ENCODE measurements at places on chromosomes 5 and 9.
A peak's percentile ranks its signal among the peaks of the same experiment; 100 is the strongest.

DNA sequence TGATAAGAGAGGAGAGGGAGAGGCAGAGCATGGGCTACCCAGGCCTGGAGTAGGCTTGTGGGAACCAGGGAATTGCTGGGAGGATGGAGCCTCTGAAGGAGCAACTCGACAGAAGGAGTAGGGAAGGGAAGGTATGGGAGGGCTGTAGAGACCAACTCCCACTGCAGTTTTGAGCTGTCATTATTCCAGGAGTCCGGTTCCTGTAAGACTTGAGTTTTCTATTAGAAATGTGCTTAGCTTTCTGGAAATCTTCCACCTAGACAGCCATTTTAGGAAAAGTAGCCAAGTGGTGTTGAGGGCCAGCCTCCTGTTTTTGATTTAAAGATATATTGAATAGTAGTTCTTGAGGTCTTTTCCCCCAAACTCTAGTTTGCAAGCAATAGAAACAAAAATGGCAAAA, 323.5 kb downstream of the LRRC70 start:
- DNase-seq = no peak

DNA sequence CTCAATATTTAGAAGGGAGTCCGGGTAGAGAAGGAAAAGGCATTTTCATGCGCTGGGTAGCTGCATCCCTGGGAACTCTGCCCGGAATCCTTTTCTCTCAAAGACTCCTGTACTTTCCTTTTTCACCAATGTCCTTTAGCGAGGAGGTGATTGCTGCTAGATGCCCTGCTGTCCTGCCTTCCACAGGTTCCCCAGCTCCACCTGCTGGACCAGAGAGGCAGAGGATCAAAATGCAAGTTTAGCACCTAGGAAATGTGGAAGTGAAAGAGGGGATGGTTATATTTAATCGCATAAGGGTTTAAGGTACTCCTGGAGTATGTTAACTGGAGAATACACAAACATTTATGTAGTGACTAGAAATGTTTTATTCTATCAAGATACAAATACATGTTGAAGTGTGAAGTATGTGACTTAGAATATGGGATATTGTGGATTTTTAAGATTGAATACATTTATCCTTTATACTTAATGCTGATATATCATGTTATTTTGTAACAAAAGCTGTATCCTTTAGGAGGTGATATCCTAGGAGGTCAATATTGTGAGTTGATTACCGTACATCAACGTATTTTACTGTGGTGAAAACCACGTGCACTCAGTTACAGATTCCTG, 145.7 kb downstream of the ARHGAP26 start:
- DNase-seq = no peak

DNA sequence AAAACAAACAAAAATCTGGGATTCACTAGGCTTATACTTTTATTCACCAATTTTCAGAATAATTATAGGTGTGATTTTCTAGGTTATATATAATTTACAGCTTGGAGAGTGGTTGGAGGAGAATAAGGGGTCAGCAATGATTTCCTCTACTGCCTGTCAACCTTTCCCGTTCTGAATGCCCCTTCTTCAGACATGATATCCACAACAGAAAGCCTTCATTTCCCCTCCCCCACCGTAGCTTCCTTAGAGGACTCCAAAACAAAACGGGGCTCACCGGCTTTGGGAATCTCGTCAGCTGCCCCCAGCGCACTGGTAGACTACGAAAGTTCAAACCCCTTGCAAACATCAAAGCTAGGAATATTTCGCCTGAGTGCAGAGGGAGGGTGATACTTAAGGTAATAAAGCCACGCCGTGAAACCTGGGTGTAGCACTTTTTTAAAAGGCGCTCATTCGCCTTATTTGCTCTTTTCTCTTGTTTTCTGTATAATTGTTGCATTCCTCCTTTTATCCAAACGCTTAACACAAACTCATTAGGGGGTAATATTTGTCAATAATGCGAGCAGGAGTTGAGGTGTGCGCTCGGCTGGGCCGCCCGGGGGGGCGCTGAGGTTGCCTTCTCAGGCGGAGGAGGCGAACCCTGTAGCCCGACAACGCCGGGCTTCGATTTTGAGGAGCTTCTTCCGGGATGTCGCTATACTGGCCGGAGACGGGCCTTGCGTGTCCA, 2.4 kb downstream of the OTP start:
- DNase-seq = no peak

GRCh38 chr9:25207402-25208195, 470.6 kb downstream of the TUSC1 start:
- DNase-seq = no peak

DNA sequence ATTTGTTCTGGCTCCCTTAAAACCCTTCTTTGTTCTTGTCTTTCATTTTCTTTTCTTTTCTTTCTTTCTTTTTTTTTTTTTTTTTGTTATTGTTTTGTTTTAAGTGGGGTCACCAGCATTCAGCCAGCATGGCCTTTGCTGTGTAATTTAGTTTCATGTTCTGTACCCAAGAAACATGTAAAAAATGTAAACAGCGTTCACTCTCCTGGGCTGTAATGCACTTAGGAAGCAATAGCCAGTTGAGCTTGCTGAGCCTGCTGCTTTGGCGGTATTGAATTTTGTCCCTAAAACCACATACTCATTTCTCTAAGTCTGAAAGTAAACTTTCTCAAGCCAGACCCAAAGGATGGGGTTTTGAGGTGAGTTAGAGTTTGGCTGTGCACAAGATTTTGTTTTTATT, 158.6 kb downstream of the PAPPA start:
- no peak for DNase-seq

GRCh38 chr5:67206461-67206860, 9.9 kb upstream of the CD180 start:
- no peak for DNase-seq

GRCh38 chr9:29200650-29201049, 1627.4 kb upstream of the C9orf72 start:
- DNase-seq = no peak

DNA sequence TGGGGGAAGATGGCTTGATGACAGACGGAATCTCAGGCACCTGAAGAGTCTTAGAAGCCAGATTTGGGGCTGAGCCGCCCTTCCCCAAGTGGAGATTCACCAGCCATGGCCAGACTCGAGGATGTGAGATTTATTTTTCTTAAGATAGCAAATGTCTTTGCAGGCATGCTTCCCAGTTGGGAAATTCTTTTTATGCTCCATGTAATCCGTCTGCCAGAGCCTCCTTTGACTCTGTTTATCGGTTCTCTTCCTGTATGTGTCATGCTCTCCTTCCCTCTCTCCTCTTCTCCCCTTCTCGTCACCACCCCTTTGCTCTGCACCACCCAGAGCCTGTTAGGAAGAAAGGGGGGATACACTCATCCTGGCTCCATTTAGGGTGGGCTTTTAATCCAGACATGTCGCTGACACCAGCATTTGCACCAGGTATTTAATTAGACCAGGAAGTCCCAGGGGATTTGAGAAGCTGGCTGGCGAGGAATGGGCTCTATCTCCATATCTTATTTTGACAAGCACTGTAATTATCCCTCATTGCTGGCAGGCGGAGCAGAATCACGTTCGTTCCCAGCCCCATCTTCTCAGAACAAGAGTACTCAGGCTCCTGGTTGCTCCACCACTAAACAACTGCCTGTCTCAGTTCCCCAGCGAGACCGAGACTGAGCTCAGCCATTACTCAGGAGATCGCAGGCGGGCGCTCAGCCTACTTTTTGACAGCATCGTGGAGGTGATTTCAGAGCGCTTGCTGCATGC, 50.9 kb downstream of the KCNIP1 start:
- DNase-seq = no peak

DNA sequence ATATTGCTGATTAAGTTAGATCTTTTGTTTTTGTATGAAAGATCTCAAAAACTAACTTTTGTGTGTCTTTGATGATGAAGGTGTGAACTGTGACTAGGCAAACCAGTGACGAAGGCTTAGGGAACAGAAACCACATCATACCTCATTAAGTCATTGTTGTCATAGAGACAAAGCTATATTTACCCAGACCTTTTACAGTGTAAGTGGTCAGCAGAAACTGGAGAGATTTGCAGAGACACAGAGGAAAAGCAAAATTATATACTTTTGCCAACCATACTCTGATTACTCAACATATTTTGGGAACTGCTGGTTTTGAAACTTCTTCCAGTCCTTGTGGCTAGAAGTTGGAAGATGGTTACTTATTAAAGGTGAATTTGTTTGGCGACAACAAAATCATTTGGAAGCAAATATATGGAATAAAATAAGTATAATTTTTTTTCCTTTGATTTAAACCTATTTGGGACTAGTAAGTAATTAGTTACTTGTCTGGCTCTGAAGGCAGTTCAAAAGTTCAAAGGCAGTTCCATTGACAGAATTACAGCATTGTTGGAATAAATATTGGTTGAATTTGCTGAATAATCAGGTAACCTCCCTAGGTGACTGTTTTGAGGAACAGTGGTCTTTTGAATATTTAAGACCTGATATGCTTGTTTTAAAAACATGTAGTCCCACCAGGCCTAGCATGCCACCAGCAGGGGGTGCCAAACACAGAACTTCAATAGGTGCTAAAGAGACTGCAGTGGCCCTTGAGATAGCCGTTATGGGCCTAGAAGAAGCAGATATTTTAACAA, 103.8 kb downstream of the RPS23 start:
- DNase-seq = no peak

DNA sequence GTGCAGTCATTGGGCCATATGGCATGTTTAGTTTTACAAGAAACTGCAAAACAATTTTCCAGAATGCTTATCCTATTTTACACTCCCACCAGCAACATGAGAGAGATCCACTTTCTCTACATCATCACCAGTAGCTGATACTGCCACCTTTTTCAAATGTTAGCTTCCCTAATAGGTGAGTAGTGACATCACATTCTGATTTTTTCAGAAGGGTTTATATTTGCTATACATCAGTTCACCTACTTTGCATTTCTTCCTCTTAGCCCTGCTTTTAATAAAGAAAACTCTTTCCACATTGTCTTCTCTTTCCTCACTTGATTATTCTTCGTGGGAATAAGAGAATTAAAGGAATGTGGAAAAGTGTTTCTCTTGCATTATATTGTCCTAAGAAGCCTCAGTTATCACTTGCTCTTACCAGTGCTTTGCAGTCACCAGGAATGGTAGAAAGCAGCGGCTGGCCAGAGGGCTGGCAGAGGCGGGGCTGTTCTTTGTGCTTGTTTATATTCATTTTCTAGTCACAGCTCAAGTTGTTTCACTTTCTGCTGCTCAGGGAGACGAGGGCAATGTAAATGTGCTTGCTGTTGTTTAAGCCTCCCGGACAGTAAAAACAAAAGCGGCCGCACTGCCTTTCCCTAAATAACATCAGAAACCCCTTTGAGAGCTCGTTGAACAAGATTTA, 164.8 kb downstream of the HSD17B3 start:
- no peak for DNase-seq

DNA sequence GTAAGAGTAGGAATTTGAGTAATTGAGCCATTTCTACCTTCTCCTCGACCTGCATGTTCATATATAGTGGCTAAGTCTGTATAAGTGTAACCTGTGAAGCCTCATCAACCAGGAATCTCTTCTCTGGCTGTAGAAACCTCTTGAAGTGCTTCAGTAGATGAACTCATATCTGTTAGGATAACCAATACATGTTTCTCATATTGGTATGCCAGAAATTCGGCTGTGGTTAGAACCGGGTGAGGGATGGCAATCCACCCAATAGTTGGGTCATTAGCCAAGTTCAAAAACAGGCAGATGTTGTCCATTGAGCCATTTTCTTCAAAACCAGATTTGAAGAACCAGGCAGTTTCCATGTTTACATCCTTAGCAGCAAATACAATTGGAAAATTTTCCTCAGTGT, 28.9 kb upstream of the GSN start:
- no peak for DNase-seq

DNA sequence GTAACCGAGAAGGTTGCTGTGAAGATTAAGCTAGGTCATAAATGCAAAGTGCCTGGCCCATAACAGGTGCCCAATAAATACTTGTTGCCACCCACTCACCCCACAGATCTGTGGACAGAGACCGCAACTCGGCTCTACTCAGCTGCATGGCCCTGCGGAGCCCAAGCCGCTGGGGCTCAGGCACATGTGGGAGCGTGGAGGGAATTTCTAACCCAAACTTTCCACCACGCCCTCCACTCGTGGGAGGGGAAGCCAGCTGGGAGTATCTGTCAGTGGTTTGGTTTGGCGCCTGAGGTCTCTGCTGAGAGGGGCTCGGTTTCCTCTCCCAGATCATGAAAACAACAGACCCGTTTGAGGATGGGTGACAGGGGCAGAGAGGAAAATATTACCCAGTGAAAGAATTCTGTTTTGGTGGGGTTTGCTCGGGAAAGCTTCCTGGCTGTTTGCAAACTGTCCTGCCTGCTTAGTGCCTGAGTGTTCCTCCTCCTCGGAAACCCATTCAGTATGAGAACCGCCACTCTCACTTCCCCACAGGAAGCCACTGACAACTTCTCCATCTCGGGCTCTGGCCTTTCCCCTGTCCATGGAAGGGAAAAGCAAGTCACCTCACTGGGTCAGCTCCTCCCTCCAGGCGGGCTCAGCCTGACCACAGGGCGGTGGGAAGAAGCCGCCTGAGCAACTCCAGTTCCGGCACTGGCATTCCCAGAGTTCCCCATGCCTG, 60.1 kb downstream of the RGS3 start:
- peak; percentile 52 for DNase-seq

- DNase-seq = no peak
Measured at GRCh38 chr5:30752015-30752414, 441.5 kb upstream of the CDH6 start.

- DNase-seq = no peak
Measured at GRCh38 chr9:38727497-38728001, 7.6 kb upstream of the FAM240B start.

GRCh38 chr5:90093751-90094485, 315.6 kb downstream of the CETN3 start:
- no peak for DNase-seq

- DNase-seq = no peak
Measured at GRCh38 chr9:127870887-127871286, 6.6 kb downstream of the AK1 start.

DNA sequence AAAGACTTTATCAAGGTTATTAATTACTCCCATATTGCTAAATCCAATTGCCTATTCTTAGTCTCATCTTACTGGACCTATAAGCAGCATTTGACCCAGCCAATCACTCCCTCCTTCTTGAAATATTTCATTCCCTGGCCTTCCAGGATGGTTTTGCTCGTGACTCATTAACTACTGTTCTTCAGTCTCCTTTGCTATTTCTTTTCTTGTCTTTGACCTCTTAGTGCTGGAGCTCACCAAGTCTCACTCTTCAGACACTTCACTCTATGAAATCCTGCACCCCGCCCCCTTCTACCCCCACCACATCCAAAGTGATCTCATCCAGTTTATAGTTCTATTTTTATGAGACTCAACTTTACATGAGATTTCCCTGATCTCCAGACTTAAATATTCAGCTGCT, 803.1 kb upstream of the WWC1 start:
- DNase-seq = no peak

- DNase-seq = no peak
Measured at GRCh38 chr9:134413890-134414623, 87.8 kb downstream of the RXRA start.

DNA sequence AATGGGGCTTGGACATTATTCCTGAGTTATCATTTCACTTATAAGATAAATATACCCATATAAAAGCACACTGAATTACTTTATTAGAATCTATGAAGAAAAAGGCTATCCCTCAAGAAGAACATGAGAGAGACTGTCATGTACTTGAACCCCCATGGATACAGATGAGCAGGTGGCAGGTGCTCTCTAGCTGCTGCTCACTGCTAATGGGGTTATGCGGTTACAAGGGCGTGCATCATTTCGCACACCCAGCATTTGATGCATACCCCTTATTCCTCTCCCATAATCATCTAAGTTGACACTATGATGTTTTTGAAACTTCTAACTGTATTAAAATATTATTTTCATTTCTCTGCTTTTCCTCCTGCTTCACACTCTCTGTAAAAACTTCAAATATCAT, 16.4 kb downstream of the ITK start:
- no peak for DNase-seq

GRCh38 chr9:113599646-113600022, 136.1 kb downstream of the RGS3 start:
- DNase-seq = no peak

GRCh38 chr5:14745753-14746152, 81.2 kb downstream of the OTULIN start:
- no peak for DNase-seq
